ENCODE measurements at places on chromosomes 12 and 14. TPM values are rescaled to one million over a fixed set of nuclear protein-coding genes. Genes with fewer than 3 reads are reported as not detected.

ABCD2 gene
- 3.5 TPM for total RNA-seq

SLC41A2 gene
- total RNA-seq, result 26.0 TPM

B4GALNT3 gene
- 2.4 TPM for total RNA-seq

KLRC1 gene
- not detected for total RNA-seq

AKAP5 gene
- 0.51 TPM for total RNA-seq

PTGER2 gene
- total RNA-seq, result 3.8 TPM

KIF21A gene
- total RNA-seq, result 12.0 TPM

GRCh38 chr12:109088818-109089217 is 4.5 kb downstream of the ALKBH2 start:
- no peak overlapping the region for H3K27ac ChIP-seq
- H3K4me1 ChIP-seq, result peaks cover 6% of the 10 kb centered on the region
- H3K27me3 ChIP-seq, result no peaks in the 10 kb centered on the region
- DNase-seq, result no peak

DNA sequence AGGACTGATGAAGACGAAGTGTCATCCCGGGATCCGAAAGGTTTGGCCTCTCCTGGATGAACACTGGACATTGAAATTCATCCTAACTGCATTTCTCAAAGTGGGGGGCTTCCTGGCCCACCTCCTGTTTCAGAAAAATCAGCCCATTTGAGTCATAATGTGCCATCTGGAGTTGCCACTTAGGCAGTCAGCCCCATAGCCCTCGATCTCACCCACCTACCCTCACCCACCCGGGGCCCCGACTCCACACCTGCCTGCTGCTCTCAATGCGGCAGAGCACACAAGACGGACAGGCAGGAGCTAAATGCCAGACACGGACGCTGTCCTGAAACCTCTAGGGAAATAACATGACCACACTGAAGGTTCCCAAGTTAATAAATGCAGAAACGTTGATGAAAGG is 12.6 kb downstream of the DLK1 start:
- DNase-seq, result no peak
- no peaks in the 10 kb centered on the region for H3K27me3 ChIP-seq

- no peak overlapping the region for H3K27ac ChIP-seq
- no peaks in the 10 kb centered on the region for H3K36me3 ChIP-seq
- no peak overlapping the region for H3K4me3 ChIP-seq
- no peaks in the 10 kb centered on the region for H3K27me3 ChIP-seq
- no peaks in the 10 kb centered on the region for H3K4me1 ChIP-seq
Measured at GRCh38 chr12:14326699-14327098, 38.8 kb upstream of the ATF7IP start.

DNA sequence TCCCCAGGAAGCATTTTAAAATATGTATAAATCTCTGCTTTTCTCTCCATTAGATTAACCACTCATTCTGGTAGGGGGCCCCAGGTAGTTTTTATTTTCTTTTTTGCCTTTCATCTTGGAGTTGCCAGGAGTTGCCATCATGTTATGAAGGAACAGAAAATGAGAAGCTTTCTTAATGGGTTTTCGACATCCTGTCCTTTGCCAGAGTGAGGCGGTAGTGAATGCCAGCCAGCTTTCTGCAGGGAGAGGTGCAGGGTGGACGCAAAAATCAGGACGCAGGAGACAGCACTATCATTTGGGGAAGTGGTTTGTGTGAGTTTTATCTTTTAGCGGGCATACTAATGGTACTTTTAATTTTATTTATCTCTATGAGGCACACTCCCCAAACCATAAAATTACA is 1.7 kb downstream of the RASSF8 start:
- DNase-seq, result no peak
- H3K4me1 ChIP-seq, result peaks cover 3% of the 10 kb centered on the region
- H3K36me3 ChIP-seq, result no peaks in the 10 kb centered on the region
- H3K27me3 ChIP-seq, result no peaks in the 10 kb centered on the region

DNA sequence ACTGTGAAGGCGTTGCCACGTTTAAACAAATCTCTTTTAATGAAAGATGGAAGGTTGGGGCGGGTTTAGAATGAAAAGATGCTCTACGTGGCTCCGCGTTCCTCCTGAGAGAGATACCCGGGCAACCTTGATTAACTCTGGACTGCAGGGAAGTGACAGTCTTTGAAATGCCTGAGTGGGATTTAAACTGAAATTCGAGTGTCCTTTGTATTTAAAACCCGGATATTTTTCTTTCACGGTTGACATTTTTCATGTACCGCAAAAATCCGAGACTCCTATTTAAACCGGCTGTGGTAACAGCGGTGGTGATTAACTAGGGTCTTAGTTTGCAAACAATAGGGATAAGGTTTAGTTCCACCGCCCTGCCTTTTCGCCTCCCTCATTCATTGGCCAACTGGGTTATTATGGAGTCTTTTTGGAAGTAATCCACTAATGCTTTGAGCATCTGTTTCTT is 707 bp downstream of the G2E3 start:
- H3K36me3 ChIP-seq, result no peaks in the 10 kb centered on the region
- H3K4me3 ChIP-seq, result peak overlapping the region; percentile 94

DNA sequence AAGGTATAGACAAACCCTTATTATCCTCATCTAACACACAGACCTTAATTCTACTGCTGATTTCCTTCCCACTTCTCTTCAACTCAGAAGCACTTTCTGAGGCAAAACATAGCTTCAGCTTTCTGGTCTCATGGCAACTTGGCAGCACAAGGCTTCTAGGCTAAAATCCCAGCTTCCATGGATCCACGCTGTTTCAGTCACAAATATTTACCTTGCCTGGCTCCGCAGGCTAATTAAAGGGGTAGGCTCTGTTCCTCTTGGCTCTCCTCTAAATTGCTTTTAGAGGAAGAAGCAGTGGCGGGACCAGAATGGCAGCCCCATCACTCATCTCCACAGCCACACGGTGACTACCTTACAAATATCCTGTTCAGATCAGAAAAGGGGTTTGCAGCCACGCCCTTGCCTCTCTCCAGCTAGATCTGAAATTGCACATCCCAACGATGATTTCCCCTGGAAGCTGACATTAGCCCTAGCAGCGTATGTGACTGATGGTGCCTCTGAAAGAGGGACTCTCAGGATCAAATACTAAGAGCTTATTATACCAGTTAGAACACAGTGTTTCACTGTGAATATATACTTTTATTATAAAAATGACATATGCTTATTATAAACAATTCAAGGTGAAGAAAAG is 221.5 kb upstream of the NUDT4 start:
- no peak for DNase-seq
- no peak overlapping the region for H3K4me3 ChIP-seq
- no peaks in the 10 kb centered on the region for H3K27me3 ChIP-seq
- H3K36me3 ChIP-seq, result no peaks in the 10 kb centered on the region
- H3K4me1 ChIP-seq, result no peaks in the 10 kb centered on the region

- no peaks in the 10 kb centered on the region for H3K36me3 ChIP-seq
- no peaks in the 10 kb centered on the region for H3K27me3 ChIP-seq
- no peak overlapping the region for H3K4me3 ChIP-seq
Measured at GRCh38 chr12:100675432-100675831, 101.9 kb downstream of the GAS2L3 start.

- H3K36me3 ChIP-seq, result no peaks in the 10 kb centered on the region
- no peaks in the 10 kb centered on the region for H3K4me1 ChIP-seq
- no peaks in the 10 kb centered on the region for H3K27me3 ChIP-seq
- H3K4me3 ChIP-seq, result no peak overlapping the region
Measured at GRCh38 chr14:52073251-52073650, 4.4 kb upstream of the NID2 start.

- H3K4me1 ChIP-seq, result no peaks in the 10 kb centered on the region
- H3K27ac ChIP-seq, result no peak overlapping the region
- H3K27me3 ChIP-seq, result no peaks in the 10 kb centered on the region
- no peak for DNase-seq
- no peaks in the 10 kb centered on the region for H3K36me3 ChIP-seq
Measured at GRCh38 chr14:53109105-53110041, 43.8 kb downstream of the DDHD1 start.

Measured in uterus (tissue), 4 donors.